Hippocampal formation (tissue), 2 donors: ENCODE measurements at places on chromosomes 2 and 18.

- no peak for DNase-seq
Measured at GRCh38 chr2:118980573-118980972, 38.6 kb downstream of the MARCO start.

- no peak for DNase-seq
Measured at GRCh38 chr2:158115202-158115767, 13.6 kb downstream of the UPP2 start.

DNA sequence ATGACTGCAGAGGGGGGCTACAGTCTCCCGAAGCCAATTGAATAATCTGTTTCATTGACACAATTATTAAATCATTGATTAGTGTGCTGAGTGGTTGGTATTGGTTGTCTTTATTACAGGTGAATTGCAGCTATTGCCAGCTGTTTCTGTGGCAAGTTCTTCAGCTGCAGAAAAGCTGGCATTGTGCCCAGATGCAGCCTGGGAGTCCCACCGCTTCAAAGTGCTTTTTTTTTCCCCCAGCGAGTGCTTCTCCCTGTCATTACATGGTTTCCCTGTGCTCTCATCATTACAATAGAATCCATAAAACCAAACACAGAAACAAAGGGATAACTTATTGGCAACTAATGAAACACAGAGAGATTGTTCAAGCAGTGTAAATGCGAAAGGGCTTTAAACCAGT lies 164.7 kb downstream of the GRB14 start:
- DNase-seq, result no peak

- peak; percentile 45 for DNase-seq
Measured at GRCh38 chr2:237895544-237896506, 36.4 kb downstream of the RAMP1 start.

DNA sequence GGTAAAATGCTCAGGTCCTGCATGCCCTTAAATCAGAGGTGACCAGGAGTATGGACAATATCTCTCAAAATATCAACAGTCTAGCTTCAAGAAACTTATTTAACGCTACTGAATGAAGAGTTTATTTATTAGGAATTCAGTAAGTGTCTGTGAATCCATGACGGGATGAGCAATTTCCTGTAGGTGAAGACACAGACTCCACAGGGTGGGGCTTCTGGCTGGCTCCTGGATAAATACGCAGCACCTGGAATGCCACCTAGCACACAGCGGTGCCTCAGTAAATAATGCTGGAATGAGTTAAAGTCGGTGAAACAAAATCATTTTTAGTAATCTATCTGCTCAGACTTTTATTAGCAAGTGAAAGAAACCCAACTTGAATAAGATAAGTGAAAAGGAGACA lies 29.4 kb upstream of the MBP start:
- no peak for DNase-seq
